KBM-7 (cell line): ENCODE measurements at places on chromosomes 6 and 20.

DNA sequence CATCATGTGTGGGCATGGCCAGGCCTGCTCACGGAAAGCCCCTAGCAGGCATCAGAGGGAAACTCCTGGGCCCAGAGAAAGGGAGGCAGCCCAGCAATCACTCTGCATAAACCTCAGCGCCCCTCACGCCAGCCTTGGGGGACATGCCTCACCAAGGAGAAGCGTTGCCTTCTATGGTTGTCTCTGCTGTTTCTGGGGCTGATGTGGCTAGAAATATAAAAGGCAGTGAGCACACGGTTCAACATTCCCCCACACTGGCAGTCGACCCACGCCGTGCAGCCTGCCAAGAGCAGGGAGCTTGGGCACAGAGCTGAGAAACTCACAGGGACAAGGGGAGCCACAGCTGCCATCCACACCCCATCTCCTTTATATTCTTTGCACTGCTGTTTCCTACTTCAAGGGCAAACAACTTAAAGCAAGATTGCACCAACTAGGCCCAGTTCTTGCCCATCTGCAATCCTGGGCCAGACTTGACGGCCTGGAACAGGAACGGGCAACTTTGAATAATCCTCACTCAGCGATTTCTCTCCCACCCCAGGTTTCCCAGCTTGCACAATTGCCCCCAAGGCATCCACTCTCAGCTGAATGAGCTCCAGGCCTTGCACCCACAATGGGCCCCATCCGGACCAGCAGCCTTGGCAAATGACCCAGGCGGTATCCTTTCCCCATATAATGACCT is 35.5 kb upstream of the FOXC1 start:
- DNase-seq, result no peak

DNA sequence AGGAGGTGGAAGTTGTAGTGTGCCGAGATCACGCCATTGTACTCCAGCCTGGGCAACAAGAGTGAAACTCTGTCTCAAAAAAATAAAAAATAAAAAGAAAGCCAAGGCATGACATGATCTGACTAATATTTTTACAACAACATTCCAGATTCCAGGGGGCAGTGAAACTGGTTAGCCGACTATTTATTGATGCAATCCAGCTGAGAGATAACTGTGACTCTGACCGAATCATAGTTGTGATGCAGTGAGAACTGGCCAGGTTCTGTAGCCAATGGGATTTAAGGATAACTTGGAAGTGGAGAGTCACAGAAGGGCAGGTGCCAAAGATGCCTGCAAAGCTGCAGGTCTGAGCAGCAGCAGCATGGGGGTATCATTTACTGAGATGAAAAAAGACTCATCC is 82.9 kb upstream of the TSHZ2 start:
- no peak for DNase-seq

DNA sequence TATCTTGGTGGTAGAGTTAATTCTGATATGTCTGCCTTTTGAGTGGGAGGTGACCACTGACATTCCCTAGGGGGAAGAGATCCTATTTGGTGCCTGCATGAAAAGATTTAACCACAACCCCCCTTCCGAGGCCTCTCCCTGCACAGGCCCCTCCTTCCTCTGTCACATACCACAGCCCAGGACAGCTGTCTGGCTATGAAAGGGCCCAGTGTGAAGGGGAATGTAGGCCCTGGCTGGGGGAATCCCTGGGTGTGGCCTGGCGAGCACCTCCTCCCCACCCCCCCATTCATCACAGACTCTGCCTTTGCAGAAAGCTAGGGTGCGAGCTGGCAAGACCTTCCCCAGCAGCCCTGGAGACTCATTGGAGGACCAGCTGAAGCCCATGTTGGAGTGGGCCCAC is 27.4 kb upstream of the MAPRE1 start:
- DNase-seq, result peak; percentile 47

DNA sequence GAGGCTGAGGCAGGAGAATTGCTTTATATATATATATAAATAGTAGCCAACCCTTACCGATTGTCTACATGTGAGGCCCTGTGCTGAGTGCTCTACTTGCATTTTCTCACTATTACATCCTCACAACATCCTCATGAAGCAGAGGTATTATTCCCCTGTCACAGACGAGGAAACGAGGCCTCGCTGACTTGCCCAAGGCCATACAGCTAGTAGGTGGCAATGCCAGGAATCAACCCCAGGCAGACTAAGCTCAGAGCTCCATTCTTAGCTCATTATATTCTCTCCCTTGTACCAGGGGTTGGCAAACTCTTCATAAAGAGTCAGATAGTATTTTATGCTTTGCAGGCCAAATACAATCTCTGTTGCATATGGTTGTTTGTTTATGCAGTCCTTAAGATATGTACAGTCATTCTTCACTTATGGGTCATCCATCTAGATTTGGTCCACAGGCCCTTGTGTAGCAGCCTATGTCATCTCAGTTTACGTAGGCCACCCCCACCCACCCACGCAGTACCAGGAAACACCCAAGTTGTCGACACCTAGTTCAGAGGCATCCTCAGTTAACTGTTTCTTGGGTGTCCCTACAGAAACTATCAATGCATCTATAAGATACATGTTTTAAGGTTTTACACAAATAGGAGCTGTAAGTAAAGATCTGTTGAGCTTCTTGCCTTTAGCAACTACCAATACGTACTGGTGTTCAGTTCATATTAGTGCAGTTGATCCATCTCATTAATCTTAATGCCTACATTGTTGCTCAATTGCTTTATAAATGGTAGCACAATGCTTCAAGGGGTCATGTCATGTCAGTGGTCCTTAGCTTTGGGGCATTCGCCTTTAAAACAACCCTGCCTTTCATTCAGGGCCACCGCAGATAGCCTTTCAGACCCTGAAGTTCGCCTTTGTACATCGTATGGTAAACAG is 3.0 kb downstream of the CASS4 start:
- DNase-seq, result no peak

DNA sequence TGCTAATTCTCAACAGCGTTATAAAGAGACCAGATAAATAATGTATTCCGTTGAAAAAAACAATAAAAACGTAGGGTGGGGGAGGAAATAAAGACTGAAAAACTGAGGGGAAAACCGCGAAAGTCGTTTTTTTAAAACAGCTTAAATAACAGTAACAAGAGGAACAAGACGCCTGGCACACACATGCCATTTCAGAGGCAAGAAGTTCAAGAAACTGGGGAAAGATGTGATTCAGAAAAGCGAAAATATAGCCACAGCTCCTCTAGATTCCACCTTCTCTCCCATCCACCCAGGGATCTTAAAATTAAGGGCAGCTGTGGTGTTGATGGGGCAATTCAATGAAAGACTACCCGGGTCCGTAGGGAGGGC is 1.3 kb downstream of the EPB41L2 start:
- DNase-seq, result peak; percentile 45

DNA sequence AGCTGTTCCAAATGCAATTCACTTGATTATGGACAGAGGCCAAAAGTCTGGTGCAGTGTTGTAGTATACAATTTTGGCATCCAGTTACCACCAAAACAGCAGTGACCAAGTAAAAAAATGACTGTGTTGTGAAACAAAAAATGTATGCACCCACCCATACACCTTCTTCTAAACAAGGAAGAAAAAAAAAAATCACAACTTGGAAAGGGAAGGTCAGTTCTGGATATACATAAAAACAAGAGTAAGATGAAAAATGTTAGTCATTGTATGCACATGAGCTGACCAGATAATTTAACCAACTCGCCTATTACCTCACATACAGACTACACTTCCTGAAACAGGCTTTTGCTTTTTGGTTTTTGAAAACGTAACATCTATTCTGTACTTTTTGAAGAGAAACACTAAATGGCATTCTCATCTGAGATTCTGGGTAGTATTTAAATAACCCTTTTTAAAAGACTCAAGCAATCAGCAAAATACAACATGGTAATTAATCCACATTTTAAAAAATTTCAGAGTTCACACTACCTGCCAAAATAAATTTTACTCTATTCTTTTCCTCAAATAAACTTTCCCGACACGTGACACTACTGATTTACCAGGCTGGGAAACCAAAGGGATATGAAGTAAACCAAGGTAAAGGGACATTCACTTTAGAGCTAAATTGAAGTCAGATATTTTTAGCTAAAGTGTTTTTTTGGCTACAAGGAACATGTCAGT is 141.6 kb upstream of the SHLD1 start:
- DNase-seq, result peak; percentile 33

DNA sequence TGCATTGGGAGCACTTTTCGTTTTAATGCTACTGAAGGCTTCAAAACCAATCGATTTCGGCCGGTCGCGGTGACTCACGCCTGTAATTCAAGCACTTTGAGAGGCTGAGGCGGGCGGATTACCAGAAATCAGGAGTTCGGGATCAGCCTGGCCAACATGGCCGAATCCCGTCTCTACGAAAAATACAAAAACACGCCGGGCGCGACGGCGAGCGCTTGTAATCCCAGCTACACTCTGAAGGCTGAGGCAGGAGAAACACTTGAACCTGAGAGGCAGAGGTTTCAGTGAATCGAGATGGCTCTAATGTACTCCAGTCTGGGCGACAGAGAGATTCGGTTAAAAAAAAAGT is 58.4 kb downstream of the TRIM38 start:
- peak; percentile 92 for DNase-seq

GRCh38 chr6:126388104-126388598 is 48.2 kb downstream of the CENPW start:
- no peak for DNase-seq
